ENCODE measurements at places on chromosomes 5 and 9.

- DNase-seq = no peak
Measured at GRCh38 chr9:107548298-107549142, 59.0 kb upstream of the KLF4 start.

DNA sequence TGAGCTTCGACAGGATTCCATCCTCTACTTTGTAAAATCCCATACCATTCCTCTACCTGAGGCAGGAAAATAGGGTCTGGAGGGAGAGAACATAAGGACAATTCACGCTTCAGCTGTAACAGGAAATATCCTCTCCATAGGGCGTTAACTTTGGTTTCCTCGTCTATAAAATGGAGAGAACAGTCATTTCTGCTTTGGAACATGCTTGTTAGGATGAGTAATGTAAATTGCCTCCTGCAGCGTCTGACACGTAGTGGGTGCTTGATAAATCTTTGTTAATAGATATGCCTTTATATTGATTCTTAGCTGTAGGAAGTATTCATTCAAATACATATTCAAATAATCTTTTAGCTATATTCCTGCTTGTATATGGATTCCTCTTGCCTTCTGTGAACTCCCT lies 711 bp upstream of the SUB1 start:
- DNase-seq = no peak

DNA sequence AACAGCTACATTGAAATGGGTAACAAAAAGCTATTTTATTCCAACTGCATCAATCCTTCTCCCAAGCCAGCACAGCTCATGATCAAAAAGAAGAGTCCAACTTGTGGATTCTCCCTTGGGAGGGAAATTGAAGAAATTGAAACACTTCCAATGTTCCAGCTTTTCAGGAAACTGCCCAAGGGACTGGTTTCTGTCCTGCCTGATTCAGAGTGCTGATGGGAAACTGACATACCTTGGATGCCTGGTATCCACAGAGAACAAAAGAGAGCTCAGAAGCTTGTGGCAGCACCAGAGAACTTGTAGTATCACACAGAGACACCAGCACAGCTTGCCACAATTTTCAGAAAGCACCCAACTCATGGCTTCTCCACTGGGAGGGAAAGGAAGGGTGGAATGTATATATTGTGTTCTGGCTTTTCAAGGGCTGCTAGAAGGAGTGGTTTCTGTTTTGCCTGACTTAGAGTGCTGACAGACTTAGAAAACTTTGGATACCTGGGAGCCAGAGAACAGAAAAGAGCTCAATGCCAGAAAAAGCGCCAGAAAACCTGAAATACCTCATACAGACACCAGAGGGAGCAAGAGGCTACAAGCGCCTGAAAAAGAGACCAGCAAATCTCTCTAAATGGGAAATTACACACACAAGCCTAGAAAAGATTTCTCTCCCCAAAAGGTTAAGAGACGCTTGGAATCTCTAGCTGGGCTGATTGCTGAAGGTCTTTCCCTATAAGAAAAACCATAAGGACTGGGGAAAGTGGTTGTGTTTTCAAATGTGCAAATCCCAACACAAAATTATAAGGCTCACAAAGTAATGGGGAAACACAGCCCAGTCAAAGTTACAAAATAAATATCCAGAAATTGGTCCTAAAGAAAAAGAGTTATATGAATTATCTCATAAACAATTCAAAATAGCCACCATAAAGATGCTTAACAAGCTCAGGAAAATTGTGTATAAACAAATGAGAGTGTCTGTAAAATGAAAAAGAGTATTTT lies 178.8 kb downstream of the SPOCK1 start:
- DNase-seq = peak; percentile 27

- DNase-seq = no peak
Measured at GRCh38 chr5:83509540-83509939, 38.0 kb downstream of the VCAN start.

DNA sequence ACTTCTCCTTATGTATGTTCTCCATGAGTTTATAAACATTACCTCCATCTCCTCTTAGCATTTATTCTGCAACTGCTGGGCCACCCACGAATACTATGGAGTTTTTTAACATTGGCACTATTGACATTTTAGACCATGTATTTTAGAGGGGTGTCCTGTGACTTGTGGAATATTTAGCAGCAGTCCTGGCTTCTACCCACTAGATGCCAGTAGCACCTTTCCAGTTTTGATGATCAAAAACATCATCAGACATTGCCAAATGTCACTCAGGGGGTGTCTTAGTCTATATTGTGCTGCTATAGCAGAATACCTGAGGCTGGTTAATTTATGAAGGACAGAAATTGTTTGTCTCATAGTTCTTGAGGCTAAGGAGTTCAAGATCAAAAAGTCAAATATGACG lies 187.5 kb upstream of the RORB start:
- no peak for DNase-seq

DNA sequence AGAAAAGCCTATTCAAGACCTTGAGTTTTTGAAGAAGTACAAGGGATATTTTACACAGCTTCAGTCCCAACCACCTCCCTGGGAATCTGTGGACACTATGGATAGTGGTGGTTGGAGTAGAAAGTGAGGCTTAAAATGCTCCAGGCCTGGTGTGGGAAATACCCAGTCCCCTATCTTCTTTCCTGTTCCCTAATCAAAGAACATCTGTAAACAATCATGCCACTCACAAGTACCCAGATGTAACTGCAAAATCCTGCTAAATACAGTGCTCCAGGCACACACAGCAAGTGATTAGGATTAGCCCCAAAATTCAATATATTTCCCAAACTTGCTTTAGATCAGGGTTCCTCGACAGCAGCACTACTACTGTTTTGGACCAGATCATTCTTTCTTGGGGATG lies 46.0 kb upstream of the TMEM215 start:
- DNase-seq = no peak

DNA sequence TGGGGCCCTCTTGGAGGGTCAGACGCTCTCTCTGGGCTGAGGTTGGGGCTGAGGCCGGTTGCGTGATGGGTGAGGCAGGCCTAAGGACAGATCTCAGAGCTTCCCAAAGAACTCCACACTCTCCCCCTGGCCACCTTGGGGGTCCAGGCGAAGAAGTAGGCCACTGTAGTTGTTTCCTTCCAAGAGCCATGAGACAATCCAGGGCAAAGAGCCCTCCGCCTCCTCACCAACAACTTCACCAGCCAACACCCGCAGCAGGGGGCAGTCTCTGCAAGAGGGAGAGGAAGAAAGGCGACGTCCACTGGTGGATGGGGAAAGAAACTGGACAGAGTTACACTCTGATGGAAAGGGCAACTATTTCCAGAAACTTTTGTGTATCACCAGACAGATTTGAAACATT lies 10.7 kb downstream of the SLC35A4 start:
- no peak for DNase-seq

DNA sequence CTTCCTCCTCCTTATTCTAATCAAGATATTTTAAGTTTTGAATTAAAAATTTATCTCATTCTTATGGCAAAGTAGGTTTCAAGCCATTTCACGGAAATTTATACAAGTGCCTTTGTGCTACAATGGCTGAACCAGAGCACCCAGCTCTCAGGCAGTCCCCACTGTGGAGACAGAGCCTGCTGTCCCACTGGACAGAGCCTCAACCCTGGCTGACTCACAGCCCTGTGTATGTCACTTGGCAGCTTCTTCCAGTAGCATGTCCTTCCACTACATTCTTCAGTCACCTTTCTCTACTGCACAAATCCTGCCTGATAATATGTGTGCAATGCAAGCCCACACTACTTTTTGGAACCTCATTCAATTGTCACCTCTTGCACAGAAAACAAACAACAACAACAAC lies 253.1 kb downstream of the PDE4D start:
- DNase-seq = no peak

DNA sequence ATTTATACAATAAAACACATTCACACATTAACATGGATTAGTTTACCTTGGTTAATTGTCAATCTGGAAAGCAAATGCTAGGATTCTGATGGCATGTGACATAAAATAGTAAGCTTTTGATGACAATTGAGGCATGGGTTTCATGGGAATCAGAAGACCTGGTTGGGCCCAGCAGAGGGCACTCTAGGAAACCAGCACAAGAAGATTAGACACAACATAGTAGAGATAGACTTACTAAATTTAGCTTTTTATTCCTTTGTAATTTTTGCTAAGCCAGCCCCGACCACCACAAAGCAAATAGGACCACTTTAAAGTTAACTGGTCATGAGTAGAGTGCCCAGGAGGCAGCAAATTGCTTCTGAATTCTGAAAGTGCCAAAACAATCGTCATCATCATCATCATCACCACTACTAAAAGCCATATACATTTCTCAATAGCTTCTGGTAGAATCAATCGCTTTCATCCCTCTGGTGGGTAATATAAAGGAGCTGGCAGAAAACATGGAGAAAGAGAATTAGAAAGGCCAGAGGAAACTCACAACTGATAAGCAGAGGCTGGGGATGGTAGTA lies 163.2 kb downstream of the ARRDC3 start:
- no peak for DNase-seq

DNA sequence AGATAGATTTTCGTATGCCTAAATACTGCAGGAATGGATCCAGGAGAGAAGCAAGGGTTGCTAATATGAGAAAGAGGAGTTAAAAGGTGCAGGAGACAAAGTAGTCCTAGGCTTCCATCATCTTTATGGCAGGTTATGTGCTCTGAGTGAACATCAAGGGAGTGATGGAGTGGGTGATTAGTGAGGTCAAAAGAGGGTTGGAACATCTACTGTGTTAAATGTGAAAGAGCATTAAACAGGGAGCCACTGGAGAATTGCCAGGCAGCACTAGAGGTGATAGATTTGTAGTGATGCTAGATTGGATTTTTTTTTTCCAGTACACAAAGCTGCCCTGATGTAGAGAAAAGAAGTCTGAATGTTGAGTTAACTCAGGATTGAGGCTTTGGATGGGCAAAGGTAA lies 199.3 kb downstream of the NMUR2 start:
- no peak for DNase-seq

DNA sequence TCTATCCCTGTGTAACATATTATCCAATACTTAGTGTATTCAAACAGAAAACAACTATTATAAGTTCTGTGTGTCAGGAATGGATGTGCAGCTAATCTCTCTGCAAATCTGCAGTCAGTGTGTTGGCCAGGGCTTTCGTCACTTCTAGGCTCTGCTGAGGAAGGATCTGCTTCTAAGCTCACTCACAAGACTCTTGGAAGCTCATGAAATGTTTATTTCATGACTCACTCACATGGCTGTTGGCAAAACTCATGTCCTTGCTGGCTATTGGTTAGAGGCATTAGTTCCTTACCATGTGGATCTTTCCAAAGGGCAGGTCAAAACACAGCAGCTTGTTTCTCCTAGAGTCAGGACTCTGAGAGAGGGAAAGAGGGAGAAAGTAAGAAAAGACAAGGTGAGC lies 367.4 kb upstream of the SMARCA2 start:
- DNase-seq = no peak

DNA sequence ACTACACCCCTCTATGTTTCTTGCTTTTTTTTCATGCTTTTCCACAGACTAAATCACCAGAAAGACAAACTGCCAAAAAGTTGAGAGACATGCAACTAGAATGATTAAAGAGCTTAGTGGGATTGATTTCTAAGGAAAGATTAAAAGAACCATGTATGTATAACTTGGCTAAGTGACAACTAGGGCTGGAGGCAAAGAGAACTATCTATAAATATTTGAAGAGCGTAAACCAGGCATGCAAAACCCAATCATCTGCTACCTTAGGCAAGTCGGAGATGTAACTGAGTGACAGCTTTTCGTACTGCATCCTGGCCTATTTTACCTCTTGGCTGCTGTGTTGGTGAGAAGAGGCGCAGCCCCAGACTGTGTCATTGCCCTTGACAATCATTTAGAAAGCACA lies 121.0 kb upstream of the TLX3 start:
- DNase-seq = no peak

DNA sequence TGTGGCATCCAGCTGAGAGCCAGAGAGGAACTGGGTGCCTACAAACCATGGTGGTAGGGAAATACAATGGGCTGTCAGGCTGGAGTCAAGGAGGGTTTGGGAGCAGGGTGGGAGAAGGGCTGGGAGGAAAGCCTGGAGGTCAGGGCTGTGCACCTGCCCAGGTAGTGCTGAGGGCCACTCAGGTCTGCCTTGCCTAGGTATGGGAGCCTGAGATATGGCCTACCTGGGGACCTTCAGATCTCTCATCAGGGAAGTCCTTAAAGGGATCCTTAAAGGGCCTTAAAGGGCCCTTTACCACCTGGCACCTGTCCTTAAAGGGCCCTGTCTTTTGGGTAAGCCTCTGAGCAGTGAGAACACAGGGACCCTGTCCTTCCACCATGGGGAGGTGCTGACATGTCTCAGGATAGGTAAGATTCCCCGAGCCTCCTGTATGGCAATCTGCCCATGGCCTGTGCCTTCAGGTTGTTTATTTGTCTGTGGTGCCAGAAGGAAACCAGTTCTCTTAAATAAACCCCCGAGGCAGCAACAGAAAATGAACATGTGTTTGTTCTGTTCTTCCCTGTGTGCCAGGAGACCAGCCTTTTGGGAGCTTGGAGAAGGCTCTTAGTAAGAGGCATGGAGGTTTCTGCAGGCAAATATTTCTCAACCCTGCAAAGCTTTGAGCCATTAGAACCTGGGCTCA lies 23.3 kb downstream of the SLC25A48 start:
- no peak for DNase-seq
